ENCODE measurements at places on chromosomes 3 and 15. TPM values are rescaled to one million over a fixed set of nuclear protein-coding genes. Genes with fewer than 3 reads are reported as not detected.

Gene GOLGA6L6
- total RNA-seq: not detected

GRCh38 chr15:86645925-86646500 lies 566.3 kb downstream of the AGBL1 start:
- peak; percentile 32 for DNase-seq

DNA sequence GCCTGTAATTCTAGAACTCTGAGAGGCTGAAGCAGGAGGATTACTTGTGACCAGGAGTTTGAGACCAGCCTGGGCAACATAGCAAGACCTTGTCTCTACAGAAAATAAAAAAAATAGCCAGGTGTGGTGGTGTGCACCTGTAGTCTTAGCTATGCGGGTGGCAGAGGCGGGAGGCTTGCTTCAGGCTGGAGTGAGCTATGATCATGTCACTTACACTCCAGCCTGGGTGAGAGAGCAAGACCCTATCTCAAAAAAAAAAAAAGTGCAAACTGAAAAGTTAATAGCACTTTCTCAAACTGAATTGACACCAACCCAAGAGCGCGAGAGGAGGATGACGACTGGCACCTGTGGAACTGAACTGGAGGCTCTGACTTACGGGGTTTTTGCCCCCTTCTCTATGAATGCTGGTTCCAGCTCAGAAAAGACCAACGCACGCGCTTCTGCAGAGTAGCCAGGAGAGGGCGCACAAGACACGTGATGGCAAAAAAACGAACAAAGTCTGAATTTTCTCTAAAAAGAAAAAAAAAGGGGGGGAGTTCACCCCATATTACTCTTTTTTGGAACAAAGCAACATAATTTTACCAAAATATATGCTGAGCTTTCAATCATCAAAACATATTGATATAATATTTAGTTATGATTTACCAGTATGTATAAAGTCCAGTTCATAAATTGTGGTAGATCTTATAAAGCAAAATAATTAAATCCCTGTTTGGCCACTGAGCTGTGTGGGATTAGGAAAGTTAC lies 23.7 kb downstream of the CFAP92 start:
- DNase-seq: peak; percentile 24

GRCh38 chr3:60582288-60582687 lies 669.0 kb downstream of the FHIT start:
- no peak for DNase-seq

DNA sequence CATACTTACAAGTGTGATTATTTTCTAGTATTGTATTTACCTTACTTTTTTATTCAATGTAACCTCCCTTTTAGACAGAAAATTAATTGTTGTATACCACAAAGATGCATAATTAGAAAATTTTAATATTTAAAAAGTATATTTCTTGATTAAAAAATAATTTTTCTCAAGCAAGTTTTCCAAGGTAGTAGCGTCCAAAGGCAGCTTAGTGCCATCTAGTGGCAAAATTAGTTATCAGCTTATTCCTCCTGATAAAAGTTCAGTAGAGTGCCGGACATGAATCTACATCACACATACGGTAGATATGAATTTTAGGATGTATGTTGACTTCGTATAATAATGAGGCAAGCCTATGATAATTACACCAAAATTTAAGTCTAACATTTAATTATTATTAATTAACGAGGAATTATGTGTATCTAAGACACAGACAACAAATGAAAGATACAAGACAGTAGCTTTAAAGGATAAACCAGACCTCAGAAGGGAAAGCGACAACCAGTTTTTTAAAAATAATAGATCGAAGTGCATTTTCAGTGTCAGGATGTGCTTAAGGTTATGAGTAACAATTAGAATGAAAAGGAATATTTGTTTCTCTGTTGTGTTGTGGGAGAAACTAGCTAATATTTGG lies 405.9 kb downstream of the ROBO1 start:
- DNase-seq: no peak

Gene CAND2
- 0.23 TPM for total RNA-seq

GRCh38 chr15:58182460-58183163 lies 44.4 kb downstream of the AQP9 start:
- DNase-seq: peak; percentile 37

Gene IGSF11
- not detected for total RNA-seq

DNA sequence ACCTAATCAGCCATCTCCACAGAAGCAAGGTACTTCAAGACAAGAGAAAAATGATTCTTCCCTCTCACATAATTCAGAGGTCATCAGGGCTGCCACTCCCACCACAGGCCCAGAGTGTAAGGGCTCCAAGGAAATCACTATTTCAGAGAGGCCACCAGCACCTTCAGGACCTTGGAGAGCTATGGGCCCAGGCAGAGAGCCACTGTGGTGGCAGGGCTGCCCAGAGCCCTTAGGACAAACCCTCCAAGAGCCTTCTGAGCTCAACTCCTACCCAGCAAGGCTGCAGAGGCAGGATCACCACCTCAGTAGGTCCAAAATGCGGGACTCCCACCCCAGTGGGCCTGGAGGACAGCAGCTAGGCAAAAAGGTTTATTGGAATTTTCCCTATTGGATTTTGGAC lies 17.9 kb upstream of the FAN1 start:
- DNase-seq: peak; percentile 15

Gene RHOV
- 0.49 TPM for total RNA-seq

Gene ASB14
- total RNA-seq: not detected

Gene UQCRC1
- total RNA-seq: 243 TPM

DNA sequence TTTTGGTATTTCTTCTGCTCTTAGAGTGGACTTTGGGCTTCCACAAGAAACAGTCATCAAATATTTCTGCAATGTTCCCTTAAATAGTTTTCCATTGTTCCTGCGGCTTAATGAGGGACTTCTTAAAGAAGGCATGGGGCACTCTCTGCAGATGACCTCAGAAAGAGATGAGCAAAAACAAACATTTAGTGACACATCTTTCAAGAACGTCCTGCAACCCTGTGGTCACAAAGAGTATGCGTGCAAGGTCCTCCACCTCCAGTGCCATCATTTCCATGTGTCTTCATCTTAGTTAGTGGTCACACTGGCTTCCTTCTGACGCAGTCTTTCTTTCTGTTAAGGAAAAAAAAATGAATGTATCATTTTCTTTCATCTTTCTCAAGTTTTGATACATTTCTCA lies 56.2 kb downstream of the GREM1 start:
- peak; percentile 3 for DNase-seq

Gene CFAP100
- not detected for total RNA-seq

GRCh38 chr15:33618350-33618749 lies 307.6 kb downstream of the RYR3 start:
- DNase-seq: no peak

DNA sequence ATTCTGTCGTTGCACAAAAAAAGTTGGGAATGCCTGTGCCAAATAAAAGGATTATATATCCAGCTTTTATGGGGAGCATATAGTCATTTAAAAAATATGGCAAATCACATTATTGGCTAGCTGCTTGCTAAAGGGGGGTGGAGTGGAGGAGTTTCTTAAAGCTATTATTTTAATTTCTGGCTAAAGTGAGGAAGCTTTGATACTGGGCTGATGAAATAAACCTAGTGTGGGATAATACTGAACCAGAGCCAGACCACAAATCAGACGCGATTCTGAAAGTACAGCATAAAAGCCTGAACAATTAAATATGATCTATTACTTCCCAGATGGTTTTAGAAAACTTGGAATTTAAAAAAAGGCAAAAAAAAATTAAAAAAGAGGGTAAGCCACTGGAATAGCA lies 14.4 kb downstream of the POLR2M start:
- DNase-seq: no peak

GRCh38 chr3:133964547-133964946 lies 65.2 kb downstream of the SLCO2A1 start:
- peak; percentile 47 for DNase-seq

- no peak for DNase-seq
These were observed 15.9 kb upstream of the PLXND1 start for GRCh38 chr3:129622226-129622874.

DNA sequence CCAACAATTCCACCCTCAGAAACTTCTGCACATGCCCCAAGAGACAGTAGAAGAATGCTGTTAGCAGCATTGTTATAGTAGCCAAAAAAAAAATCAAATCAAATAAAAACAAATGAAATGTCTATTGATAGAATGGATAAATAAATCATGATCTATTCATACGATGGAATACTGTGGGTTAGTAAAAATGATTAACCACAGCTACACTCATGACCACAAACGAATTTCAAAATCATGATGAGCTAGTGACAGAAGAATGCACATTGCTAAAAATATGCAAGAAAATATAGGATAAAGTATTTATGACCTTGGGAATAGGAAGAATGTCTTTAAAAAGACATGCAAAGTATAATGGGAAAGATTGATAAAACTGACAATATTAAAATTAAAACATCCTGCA lies 57.5 kb upstream of the ACAN start:
- DNase-seq: no peak
